Substantia nigra (tissue), 51 donors: ENCODE measurements at places on chromosomes 16 and 17.
A peak's percentile ranks its signal among the peaks of the same experiment; 100 is the strongest.

DNA sequence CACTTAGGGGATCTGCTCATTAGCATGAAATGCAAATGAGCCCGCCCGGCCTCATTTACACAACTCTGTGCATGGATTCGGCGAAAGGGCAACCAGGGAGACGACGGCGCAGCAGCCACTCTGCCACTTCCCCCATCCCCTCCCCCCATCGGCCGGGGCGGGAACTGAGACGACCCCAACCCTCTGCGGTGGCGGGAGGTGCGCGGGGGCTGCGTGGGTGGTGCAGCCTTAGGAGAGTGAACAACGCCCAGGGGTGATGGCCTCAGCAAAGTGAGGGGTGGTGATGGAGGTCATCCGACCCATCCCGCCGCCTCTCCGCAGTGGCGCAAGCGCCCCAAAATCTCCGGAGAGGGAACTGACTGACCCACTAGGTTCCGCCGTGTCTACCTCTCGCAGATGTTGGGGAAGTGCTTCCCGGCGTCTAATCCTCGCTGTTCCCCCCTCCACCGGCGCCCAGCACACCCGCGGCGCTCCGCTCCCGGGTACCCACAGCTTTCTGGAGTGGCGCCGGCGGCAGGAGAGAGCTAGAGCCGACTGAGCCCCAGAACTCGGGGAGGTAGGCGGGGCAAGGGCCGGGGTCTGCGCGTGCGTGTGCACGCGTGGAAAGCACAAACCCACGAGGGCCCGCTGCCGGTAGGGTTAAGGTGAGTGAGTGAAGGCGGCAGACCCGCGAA, 1.4 kb upstream of the CACNA1G start:
- DNase-seq: no peak

GRCh38 chr16:12497526-12497925, 306.2 kb downstream of the CPPED1 start:
- DNase-seq: no peak

GRCh38 chr17:82489117-82489516, 30.4 kb upstream of the FOXK2 start:
- no peak for DNase-seq

DNA sequence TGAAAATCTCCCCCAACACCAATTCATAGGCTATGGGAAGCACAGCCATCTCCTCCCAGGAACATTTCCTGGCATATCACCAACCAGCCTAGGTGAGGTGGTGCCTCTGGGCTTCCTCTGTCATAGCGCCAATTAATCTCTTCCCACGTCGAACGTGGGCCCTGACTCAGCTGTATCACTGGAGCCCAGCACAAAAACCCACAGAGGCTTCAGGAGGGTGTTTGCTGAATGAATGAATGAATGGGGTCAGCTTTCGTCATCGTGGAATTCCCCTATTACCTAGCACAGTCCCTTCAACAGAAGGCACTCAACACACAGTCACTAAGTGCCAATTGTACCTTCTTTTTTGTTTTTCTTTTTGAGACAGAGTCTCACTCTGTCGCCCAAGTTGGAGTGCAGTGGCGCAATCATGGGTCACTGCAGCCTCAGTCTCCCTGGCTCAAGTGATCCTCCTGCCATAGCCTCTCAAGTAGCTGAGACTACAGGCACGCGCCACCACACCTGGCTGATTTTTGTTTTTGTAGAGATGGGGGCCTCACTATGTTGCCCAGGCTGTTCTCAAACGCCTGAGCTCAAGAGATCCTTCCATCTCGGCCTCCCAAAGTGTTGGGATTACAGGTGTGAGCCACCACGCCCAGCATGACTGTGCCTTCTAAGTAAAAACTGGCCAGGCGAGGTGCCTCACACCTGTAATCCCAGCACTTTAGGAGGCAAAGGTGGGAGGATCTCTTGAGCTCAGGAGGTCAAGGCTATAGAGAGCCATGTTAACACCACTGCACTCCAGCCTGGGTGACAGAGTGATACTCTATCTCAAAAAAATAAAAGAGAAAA, 4.1 kb downstream of the ZNF688 start:
- no peak for DNase-seq

DNA sequence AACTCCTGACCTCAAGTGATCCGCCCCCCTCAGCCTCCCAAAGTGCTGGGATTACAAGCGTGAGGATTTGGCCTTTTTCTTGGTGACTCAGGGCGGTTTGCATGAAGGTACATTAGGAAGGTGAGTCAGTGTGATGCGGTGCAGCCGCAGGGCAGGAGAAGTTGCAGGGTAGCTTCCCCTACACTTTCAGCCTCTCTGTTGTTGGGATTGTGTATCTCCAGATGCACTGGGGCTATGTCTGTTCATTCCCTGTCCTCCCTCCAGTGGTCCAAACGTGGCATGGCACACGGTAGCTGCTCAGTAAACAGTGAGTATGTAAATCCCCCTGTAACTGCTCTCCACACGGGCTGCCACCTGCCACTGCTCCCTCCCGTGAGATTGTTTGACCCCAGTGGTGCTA, 109.1 kb upstream of the CDC42EP4 start:
- DNase-seq: no peak

DNA sequence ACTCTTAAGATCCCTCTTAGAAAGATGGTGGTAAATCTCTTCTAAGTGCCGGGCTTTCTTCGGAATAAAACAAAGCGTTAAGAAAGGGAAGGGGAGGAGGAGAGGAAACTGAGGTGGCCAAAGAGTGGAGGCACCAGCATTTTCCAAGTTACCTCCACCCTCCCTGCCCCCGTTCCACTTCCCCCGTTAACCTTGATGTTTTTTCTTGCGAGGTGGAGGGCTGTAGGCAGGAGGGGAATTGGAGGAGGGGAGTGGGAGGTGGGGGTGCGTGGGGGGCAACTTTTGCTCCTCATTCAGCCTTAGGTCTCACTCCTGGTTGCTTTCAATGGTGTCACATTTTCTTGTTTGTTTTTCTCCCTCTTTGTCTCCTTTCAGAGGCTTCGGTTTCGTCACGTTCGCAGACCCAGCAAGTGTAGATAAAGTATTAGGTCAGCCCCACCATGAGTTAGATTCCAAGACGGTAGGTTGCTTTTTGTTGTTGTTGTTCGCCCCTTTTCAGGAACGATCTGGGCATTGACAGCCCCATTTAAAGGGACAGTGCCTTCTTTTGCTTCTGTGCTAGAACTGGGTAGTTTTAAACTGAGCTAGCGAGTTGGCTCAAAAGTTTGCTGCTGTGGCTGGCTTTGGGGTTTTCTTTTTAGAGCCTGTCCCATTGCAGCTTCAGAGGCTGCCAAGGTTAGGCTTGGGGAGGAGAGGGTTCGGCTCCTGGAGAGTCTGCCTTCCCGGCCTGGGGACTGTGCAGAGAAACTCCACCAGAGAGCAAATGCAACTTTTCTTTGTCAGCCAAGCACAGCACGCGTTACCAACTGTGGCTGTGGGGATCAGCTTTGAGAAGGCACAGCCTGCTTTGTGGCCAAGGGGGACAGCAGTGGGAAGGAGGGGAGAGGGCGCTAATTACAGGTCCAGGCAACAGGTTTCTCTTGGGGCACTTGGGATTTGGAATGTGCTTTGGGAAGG, 1.9 kb downstream of the MSI2 start:
- DNase-seq: peak; percentile 28
